ENCODE measurements at places on chromosomes 5 and 9.

DNA sequence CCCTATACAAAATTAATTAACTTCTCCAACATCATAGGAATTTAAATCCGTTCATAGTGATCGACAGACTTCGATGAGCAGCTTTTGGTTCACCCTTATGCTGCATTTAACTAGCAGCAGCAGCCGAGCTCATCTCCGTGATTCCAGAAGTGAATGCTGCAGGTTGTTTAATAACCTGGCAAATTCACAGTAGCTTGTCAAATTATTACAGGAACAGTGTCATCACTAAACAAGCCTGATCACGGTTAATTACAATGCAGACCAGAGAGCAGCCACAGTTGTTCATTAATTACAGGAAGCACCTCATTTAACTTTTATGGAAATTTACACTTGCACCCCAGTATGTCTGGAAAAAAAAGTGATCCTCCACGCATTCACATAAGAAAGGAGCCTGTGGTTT lies 188.2 kb downstream of the BNC2 start:
- DNase-seq: no peak

DNA sequence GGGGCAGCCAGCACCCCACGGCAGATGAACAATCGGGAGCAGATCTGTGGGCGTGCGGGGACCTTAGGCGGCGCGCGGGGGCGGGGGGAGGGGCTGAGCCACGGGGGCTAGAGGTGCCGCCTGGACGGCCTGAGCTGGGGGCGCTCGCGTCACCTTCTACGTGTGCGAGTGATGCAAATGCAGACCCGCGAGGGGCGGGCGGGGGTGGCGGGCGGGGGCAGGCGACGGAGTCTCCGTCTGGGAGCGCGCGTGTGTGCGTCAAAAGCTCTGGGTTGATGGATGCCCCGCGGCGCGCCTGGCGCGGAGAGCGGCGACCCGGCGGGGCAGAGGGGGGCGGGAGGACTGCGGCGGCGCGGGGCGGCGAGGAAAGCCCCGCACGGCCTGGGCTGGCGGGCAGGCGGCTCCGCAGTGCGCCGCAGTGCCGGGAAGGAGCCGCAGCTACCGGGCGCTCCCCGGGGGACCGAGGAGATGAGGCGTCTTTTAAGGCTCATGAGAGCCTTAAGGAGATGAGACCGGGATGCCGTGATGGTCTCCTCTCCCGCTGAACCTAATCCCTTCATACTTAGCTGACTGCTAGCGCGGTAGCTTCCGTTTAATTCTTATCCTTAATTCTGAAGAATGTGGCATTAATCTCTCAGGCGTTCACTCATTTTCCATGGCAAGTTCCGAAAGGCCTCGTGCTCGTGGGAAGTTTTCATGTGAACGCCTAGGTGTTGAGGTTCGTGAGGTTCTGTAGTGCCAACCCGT lies 1.5 kb downstream of the SV2C start:
- DNase-seq: no peak

DNA sequence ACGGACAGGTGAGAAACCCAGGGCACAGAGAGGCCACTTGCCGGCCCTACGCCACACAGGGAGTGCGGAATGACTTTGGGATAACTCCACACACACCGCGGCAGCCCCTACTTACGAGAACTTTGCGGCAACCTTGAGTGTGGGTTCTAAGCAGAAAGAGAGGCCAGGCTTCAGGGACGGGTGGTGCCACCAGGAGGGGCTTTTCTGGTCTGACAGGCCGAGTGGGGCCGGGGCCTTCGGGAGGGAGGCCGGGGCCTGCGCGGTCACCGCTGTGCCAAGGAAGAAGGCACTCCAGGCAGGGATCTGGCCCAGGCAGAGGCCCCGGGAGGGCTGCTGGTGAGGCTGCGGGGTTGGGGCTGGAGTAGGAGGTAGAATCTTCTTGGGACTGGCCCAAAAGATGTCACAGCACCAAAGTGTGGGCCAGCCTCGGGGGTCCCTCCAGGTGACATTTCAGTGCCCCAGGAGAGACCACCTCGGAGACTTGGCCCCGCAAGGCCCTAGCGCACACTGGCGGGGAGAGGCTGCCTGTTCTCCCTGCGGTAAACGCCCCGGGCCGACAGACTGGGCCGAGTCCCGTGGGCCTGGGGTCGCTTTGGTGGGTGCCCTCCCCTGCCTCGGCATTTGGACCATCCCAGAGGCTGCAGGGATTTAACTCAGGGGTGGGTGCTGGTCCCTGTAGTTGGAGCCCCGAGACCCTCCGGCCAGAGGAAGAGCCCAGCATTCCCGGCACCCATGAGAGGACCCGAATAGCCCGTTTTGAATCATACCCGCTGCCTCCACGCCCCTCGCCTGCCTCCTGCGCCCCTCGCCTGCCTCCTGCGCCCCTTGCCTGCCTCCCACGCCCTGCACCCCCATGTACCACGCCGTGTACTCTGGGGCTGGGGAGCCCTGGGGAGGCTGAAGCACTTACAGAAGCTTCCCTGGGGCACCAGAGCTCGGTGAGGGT lies 9.0 kb upstream of the RNU6ATAC start:
- no peak for DNase-seq

- no peak for DNase-seq
Observed at GRCh38 chr9:134648701-134649530, 7.3 kb downstream of the COL5A1 start.

DNA sequence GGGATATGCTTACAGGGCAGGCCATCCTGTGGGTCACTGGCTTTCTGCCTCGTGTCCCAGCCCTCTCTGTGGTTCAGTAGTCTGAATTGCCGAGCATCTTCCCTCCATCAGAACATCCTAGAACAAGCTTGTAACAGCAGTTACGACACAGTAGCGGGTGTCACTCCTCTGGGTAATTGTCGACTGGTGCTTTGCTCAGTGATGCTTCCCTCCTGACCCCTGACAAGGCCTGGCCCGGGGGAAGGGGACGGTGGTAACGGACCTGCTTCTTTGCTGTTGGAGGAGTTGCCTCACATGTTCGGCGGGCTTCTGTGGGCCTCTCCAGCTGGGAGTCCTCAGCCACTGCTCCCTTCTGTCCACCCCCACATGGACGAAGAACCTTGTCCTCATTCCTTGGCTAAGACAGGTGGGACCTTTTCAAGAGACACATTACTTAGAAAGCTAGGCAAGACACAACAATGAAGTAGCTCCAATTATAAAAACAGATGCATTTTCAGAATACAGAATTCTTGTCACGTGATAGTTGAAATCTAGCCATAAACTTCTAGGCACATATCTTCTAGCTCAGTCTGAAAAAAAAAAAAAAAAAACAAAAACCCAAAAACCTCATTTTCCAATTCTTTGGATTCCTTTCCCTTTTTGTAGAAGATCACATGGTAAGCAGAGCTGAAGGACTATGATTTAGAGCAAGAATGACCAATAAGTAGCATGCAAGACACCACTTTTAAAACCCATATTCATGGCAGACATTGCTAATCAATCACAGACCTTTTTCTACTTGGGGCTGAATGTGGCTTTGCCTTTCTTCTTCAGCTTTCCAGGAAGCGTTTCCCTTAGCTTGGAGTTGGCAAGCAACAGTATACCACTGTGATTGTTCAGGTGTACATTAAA lies 25.0 kb downstream of the HMCN2 start:
- no peak for DNase-seq

- DNase-seq: peak; percentile 54
Observed at GRCh38 chr5:59506285-59506877, 387.1 kb downstream of the PDE4D start.

- no peak for DNase-seq
Observed at GRCh38 chr9:26940779-26941178, 6.3 kb downstream of the PLAA start.

GRCh38 chr5:30030101-30030500 lies 1163.4 kb upstream of the CDH6 start:
- DNase-seq: no peak

DNA sequence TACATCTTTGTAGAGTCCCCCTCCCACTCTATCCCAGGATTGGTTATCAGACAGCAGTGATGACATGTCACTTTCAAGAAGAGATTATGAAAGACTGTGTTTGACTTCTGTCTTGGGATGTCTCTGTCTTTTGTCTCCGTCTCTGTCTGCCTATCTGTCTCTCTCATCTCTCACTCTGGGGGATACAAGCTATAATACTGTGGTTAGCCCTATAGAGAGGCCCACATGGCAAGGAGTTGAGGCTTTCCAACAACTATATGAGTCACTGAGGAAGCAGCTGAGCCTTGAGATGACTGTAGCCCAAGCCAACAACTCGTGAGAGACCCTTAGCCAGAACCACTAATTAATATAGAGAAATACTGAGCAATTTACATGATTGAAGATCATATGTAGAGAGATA lies 284.8 kb downstream of the PDE4D start:
- DNase-seq: no peak

GRCh38 chr9:7320841-7321240 lies 478.7 kb downstream of the DMAC1 start:
- no peak for DNase-seq

- no peak for DNase-seq
Observed at GRCh38 chr9:86749161-86749893, 198.0 kb downstream of the GAS1 start.

GRCh38 chr5:29304545-29304944 lies 1888.9 kb upstream of the CDH6 start:
- no peak for DNase-seq

All from NCI-H1092 treated with DMSO at 0.1 percent for 48 hours (cell line).